ENCODE measurements at places on chromosomes 1 and 21.

DNA sequence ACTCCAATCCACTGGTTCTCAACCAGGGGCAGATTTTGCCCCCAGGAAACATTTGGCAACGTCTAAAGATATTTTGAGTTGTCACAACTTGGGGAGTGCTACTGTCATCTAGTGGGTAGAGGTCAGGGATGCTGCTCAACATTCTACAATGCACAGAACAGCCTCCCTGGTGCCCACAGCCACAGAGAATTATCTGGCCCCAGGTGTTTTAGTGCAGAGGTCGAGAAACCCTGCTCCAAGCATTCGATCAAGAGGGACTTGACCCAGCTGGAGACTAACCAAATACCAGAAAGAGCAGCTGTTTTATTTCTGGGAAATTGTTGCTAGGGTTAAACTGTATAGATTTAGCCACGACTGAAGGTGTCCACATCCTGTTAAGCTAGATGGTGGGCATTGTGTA is 19.2 kb downstream of the CD247 start:
- no peak for DNase-seq

DNA sequence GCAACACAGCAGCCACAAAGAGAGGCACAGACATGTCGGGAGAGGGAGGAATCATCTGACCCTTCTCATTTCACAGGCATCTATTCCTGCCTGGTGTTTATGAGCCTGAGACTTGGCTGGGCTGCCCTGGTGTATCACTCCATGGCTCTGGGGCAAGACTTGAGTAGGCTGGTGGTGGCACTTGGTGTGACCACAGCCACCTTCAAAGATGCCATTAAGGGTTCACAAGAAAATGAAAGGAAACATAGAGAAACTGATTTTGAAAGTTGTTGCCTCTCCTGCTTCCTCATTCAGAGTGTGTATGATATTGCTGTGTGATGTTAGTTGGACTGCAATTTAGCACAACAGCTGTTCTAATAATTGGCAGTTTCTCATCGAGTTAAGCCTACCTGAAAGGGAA is 298.8 kb downstream of the FAM72C start:
- no peak for DNase-seq

DNA sequence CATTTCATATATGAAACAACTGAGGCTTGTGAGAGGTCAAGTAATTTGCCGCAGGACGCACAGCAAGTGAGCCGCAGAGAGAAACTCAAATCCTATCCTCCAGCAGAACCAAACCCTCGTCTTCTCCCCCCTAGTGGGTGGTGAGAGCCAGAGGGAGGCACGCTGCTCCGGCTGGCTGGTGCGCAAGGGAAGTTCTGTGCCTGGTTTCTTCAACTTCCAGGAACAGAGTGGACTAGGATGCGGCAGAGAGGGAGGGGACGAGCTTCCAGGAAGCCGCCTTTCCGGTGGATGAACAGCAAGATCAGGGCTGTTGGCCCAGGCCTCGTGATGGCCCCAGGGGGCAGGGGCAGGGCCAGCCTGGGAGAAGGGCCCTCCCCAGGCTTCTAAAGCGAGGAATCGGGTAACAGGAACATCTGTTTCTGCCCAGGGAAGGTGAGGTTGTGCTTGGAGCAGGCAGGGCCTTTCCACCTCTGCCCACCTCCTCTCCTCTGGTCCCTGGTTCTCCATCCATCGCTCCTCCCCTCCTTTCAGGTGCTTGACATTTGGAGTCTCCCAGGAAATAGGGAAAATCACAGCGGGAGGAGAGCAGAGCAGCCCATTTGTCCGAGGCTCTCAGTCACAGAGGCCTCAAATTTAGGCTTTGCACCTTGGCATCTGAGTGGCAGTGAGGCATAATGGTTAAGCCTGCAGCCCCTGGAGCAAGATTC is 16.8 kb upstream of the PDIK1L start:
- DNase-seq = peak; percentile 71

- no peak for DNase-seq
These were observed 11.6 kb downstream of the CAMK2N1 start for GRCh38 chr1:20474333-20474975.

DNA sequence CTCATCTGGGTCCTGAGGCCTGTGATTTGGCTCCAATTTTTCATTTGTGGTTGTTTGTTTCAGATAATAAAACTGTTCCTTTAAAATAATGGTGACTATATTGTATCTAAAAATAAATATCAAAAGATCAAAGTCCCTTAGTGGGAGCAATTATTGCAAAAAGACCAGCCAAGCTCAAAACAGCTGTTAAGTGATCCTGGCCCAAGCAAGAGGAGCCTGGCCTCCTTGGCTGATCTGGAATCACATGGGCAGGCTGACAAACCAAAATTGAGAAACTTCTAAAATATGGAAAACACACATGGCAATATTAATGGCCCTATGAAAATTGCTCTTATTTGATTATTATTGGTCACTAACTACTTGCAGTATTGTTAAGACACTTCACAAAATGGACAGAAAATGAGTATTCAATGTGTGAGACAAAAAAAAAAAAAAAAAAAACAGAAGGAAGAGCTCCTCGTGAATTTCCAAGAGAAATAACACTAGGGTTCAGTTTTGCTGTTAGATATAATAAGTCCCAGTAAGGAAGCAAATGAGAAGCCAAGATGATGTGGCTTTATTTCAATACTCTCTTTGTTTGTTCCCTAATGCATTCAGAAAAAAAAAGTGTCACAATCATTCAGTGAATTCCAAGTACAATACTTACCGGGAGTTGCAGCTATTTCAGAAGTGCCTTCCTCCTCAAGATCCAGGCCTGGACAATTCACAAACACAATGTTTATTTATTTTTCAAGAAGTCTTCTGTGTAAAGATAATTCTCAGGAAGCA is 105.1 kb downstream of the SEC16B start:
- no peak for DNase-seq

DNA sequence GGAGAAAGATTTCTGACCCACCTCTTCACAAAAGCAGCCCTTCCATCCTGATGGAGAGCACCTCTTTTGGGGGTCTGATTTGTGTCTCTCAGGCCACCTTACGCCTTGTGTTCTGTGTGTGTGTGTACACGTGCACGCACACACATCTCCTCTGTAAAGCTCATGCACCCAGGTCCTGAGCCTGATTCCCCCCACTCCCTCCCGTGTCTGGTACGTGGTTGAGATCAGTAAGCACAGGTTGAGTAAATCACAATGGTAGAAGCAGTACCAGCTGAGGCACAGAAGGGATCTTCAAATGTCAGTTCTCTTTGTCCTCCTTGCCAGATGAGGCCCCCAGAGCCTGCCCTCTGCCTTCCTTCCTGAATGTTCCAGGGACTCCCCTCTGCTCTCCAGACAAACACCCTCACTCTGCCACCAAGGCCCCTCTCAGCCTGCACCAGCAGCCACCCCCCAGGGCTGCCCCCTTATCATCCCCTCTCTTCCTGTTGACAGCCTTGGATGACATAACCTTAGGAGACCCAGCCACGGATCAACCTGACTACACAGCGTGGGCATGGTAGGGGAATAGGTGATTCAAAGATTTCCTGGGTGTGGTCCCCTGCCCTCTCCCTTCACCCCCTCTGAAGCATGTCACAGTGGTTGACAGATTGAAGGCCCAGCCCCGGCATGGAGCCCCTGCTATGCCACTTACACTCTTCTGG is 112.8 kb downstream of the HIVEP3 start:
- DNase-seq = no peak

DNA sequence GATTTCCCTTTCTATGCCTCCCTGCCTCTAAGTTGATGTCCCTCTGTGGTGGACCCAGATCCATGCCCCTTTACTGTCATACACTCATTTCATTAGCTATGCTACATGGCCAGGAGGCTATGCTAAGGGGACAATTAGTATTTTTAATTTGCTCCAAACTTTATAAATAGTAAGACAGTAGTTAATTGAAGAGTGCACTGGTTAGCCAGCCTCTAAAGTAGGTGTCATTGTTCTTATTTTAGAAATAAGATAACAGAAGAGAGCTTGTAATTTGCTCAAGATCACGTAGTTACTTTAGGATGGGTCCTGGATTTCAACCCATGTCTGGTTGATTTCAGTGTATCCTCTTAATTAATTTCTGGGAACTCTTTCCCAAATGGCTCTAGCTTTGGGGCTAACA is 29.4 kb upstream of the GNG12 start:
- no peak for DNase-seq

DNA sequence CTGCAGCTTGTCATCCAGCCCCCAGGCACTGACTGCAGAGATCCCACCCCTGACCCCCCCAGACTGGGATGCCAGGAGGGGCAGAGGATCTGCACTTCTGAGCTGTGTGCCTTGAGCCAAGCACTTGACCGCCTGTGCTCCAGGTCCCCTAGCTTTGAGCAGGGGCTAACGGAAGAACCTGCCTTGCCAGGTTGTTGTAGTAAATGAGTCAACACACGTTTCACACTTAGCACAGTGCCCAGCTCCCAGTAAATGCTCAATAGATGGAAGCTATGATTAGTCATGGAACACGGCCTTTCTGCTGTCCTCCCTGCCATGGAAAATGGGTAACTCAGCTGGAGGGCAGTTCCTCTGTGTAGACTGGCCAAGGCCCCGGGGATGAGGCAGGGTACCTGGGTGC is 24.1 kb downstream of the IFFO2 start:
- DNase-seq = no peak

- no peak for DNase-seq
These were observed 53.9 kb downstream of the FH start for GRCh38 chr1:241465673-241466072.

- DNase-seq = no peak
These were observed 37.6 kb upstream of the CLSTN1 start for GRCh38 chr1:9861360-9861759.

DNA sequence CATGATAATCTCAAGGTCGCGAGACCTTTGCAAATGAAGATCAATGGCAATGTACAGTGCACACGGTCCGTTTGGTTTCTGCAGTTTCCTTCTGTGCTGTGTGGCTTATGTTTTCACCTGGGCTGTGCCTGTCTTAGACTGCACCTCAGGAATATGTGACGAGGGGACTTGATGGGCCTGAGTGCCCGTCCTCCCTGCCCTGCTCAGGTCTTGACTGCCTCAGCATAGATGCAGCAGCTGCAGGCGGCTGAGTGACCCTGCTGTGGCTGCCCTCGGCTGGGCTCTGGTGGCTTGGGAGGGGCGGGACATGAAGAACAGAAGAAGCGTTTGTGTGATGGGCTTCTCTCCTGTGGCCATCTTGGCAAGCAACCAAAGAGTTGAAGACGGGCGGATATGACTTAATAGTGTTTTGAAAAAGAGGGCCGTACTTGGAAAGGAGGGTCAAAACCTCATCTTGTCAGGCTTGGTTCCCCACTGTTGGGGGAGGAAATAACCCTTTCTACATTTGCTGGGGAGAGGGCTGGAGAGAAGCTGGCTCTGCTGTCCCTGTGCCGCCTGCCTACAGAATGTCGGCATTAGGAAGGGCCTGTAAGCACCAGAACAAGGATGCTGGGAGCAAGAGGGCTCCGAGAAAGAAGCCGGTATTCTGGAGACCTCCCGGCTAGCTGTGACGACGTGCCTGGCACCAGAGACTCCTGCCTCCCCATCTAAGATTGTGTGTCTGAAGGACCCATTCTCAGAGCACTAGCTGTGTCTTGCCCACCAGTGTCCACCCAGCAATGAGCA is 7.1 kb downstream of the MYBPHL start:
- DNase-seq = no peak

- no peak for DNase-seq
These were observed 19.7 kb downstream of the TRIM62 start for GRCh38 chr1:33162141-33162540.

DNA sequence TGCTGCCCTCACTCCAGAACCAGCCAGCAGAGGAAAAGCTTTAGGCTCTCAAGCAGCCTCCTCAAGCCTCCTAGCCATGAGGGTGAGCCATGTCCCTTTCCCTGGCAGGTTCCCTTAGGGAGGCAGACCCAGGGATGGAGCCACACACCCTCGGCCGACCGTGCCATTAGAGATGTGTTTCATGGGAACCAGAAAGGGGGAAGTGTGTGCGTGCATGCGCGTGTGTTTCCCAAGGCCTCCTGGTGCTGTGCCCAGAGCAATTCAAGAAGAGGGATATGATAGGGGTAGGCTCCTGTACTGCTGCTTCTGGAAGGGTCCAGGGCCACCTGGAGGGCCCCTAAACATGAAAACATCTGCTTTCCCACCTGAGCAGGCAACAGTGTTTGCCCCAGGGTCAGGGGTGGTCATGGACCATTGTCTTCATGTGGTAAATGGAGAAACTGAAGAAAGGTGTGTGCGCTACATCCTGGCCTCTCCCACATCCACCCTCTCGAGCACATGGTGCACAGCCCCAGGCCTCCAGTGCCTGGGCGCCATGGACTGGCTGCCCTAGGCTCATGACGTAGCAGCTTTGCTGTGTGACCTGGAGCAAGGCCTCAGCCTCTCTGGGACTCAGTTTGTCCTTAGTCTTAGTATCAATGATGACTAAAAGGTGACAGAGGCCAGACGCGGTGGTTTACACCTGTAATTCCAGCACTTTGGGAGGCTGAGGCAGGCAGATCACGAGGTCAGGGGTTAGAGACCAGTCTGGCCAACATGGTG is 48.1 kb downstream of the SYF2 start:
- no peak for DNase-seq

DNA sequence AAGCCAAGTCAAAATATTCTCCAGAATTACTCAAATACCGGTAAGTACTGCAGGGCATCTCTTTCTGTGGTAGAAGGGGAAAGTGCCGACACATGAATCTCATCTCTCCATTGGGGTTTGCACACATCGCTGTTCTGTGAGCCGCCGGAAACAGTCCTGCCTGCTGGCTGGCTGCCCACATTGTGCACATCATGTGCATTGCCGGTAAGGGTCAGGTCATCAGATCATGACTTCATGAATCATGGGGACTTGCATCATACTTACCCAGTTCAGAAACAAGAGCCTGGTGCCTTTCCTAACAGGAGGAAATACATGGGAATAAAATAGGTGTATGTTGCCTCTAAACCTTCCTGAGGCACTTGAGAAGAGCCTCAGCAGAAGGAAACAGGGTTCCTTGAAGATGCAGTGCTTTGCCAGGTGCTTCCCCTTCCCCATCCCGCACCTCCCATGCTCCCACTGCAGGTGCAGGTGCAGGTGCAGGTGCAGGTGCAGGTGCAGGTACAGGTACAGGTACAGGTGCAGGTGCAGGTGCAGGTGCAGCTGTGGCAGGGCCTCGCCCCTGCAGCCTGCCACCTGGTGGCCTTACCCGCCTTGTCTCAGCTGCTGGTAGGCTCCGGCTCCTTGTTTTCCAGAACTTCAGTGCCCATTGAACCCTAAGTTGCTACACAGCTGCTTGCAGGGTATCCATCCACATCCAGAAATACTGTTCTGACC is 26.5 kb downstream of the GPR137B start:
- no peak for DNase-seq

- no peak for DNase-seq
These were observed 544.3 kb upstream of the ADAMTS5 start for GRCh38 chr21:27511233-27511632.

GRCh38 chr1:244085891-244086290 is 34.8 kb downstream of the ZBTB18 start:
- no peak for DNase-seq

- no peak for DNase-seq
These were observed 17.1 kb upstream of the FMO4 start for GRCh38 chr1:171296897-171297296.

All from type B pancreatic cell (in vitro differentiated cells).